ENCODE measurements at places on chromosomes 5 and 9. TPM values are rescaled to one million over a fixed set of nuclear protein-coding genes. Genes with fewer than 3 reads are reported as not detected.

RNF183 gene
- not detected for total RNA-seq

FBXO38 gene
- total RNA-seq = 54.4 TPM

TLX3 gene
- total RNA-seq = not detected

PCDHGA6 gene
- 3.9 TPM for total RNA-seq

SNCAIP gene
- 0.16 TPM for total RNA-seq

QRFP gene
- total RNA-seq = not detected

RMRP gene
- total RNA-seq = 134,448 TPM

SELENOP gene
- 87.6 TPM for total RNA-seq

LCN15 gene
- not detected for total RNA-seq

RORB gene
- total RNA-seq = 2.0 TPM

SUSD3 gene
- 0.94 TPM for total RNA-seq

DPH7 gene
- 15.4 TPM for total RNA-seq

TNFSF15 gene
- 0.09 TPM for total RNA-seq

TMEM38B gene
- 12.5 TPM for total RNA-seq

ELAVL2 gene
- total RNA-seq = under 0.01 TPM

SLC35A4 gene
- 10.2 TPM for total RNA-seq

POU5F2 gene
- 0.43 TPM for total RNA-seq

HNRNPK gene
- 349 TPM for total RNA-seq

NDUFS4 gene
- 151 TPM for total RNA-seq

SPINK14 gene
- total RNA-seq = not detected

ADAMTS13 gene
- 3.3 TPM for total RNA-seq

CYSRT1 gene
- total RNA-seq = 0.17 TPM

TRIP13 gene
- 4.1 TPM for total RNA-seq

CDH6 gene
- total RNA-seq = 62.3 TPM

PPP2CA gene
- 67.4 TPM for total RNA-seq

C5orf52 gene
- not detected for total RNA-seq

FGFR4 gene
- total RNA-seq = 36.5 TPM

PCDHB9 gene
- total RNA-seq = 0.16 TPM

STING1 gene
- 42.2 TPM for total RNA-seq

SPATA6L gene
- total RNA-seq = 0.26 TPM

GRM6 gene
- under 0.01 TPM for total RNA-seq

HSPB3 gene
- not detected for total RNA-seq

FCN2 gene
- not detected for total RNA-seq

ITK gene
- total RNA-seq = under 0.01 TPM

SPATA31E1 gene
- total RNA-seq = not detected

TBCA gene
- 98.3 TPM for total RNA-seq

OBP2B gene
- total RNA-seq = not detected

PLAC8L1 gene
- total RNA-seq = not detected

TEX53 gene
- total RNA-seq = not detected

FAXDC2 gene
- total RNA-seq = 18.4 TPM

COL5A1 gene
- total RNA-seq = 93.8 TPM

BAAT gene
- total RNA-seq = not detected

LHX3 gene
- not detected for total RNA-seq

TMEM174 gene
- not detected for total RNA-seq

GARNL3 gene
- total RNA-seq = 0.63 TPM

TMEM245 gene
- total RNA-seq = 32.0 TPM

SLC25A46 gene
- total RNA-seq = 84.2 TPM

S100Z gene
- total RNA-seq = not detected

PRXL2C gene
- total RNA-seq = 16.2 TPM

PCDHGA11 gene
- total RNA-seq = 12.0 TPM

CNTNAP3 gene
- total RNA-seq = 3.5 TPM

NRARP gene
- 0.16 TPM for total RNA-seq

All from bronchial smooth muscle cell (primary cell).